ENCODE measurements at places on chromosomes 7 and 10.

DNA sequence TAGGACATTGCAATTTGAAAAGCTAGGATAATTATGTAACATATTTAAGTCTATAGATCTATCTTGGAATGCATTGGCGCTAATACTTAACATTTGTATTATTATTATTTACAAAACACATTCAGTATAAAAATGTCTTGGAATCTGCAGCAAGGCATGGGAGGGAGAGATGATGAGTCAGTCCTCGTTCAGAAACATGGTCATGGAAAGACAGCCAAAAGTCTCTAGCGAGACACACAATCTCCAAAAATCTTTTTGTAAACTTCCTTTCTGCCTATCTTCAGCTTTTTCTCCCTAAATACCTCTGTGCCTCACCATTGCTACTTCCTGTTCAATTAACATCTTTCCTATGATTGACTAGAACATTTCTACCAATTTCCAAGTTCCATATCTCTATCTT is 188.4 kb upstream of the CACNA2D1 start:
- no peak for DNase-seq

DNA sequence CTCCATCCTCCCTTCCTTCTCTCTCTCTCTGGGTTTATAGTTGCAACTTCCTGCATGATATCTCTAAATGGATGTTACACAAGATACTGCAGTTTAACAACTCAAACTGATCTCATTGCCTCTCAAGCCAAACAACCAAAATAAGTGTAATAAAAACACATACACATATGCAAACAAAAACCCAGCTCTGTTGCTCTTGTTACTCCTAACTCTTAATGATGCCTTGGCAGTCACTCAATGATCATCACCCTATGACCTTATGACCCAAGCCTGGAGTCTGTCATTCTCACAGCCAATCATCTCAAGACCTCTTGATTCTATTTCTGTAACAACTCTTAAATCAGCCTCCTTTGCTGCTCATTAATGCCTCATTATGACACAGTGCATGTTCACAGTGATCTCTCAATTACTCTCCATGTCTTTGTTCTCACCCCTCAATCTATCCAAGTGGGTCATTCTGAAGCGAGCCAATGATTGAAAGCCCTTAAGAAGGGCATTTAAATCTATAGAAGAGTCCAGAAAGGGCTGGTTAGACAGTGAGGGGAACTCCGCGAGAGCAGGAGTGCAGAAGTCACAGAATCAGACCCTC is 210.9 kb downstream of the INHBA start:
- DNase-seq: no peak

- DNase-seq: no peak
Measured at GRCh38 chr10:75679536-75679935, 248.1 kb downstream of the LRMDA start.

DNA sequence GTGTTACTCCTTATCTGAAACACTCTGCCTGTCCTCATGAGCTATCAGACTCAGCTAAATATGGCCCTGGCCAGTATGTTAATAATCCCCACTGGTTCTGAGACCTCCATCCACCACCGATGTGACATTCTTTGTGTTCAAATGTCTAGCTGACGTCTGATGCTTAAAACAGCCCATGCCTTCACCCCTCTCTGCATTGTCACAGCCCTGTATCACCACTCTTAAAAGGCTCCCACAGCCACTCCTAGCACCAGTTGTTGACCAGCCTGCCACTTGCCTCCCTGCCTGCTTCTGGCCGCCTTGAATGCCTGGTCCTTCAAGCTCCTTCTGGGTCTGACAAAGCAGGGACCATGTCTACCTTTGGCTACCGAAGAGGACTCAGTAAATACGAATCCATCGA is at the start of gene LMOD2:
TSS of gene LMOD2 (plus strand) at position 253 of the 400 bp plus-strand sequence. CDS start at position 351, 98 bp downstream.
- DNase-seq: no peak

DNA sequence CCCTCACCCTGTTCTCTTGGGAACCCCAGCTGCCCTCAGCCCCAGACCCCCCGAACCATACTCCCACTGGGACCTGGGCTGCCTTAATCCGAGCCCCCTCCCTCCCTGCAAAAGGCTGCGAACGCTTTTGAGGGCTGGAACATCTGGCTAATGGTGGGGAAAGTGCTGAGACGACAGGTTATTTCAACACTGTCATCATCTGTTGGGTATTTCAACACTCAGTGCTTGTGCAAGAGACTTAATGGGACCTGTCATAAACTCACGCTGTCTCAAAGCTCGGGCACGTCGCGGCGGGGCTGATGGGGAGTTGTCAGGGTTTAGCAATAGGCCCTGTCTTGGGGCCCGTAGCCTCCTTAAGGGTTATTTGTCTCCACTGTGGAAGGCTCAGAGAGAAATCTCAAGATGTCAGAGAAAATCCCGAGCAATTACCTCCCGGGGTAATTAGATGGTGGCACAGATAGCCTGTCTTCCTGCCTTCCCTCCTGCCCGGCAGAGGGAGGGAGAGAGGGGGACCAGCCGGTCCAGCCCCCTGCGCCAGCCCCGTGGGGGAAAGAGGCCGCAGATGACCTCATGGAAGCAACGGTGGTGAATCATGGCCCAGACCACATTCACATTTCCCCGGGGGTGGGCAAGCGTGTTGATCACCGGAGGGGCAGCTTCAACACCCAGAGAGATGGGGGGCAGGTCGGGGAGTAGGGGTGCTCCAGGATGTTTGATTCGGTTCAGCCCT is 88.7 kb upstream of the MYL10 start:
- no peak for DNase-seq

GRCh38 chr10:75941223-75941801 is 509.9 kb downstream of the LRMDA start:
- no peak for DNase-seq

DNA sequence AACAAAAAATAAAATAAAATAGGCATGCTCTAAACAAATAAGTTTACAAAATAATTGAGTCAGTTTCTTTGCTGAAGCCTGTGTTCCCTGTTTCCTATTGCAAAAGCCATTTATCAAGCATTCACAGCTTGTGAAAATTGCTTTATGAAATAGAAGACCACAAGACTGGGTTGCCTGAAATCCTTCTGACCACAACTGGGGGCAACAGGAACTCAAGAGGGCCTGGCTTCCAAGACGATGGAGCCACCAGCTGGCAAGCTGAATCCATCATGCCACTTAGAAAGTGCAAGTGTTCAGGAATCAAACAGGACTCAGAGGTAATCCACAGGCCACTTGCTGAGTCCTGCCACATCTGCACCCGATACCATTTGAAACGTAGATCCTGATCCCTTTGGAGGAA is 752 bp upstream of the ABCA13 start:
- no peak for DNase-seq

DNA sequence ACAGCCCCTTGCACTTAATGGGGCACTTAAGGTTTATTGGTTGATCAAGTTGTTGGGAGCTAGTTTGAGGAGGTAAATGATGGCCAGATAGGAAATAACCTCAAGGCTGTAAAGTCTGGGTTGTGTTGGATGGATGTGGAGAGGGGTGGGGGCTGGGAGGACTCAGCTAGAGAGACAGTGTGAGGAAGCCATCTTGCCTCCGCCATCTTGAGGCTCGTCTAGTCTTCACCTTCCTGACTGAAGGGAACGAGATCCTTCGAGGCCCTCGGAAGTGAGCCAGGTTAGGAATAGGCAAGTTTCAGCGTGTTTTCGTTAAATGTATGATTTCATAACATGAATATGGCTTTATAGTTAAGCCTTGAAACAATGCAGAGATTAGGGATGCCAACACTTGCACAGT is 5.5 kb downstream of the GALNT17 start:
- no peak for DNase-seq

DNA sequence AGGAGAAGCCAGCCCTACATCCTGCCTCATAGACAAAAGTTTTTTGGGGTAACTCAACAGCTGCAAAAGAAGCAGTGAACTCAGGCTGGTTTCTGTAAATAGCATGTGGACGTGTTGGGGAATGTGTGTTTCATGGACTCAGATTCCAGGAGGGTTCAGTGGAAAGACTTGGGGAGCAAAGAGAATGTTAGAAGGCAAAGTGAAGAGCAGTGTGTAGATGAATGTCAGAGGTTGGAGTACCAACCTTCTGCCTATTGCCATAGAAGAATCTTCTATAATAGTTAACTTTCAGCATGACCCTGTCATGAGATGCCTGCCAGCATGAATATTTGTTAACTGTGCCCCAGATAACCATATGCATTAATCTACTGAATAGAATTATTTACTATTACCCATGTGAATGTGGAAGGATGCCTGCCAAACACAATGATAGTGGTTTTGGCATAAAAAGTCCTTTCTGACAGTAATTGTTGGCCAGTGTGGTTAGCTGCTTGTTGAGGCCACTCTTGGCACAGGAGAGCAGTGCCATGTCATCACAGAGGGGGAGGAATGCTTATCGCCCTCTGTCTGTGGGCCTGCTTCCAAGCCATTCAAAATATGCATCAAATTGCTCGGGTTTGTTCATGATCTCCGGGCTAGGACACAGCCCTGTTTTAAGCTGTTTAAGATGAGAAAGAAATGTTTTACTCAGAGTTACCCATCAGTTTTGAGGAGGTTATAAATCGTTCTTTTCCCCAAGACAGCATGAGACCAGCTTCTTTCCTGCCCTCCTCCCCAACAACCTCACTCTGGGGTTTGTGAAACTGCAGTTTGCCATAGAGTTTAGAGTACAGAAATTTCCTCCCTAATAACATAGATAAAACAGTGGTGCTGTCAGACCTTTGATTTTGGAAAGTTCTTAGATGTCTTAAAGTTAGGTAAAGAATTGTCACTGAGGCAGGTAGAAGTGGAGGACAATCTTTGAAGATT is 165.3 kb downstream of the WNT2 start:
- DNase-seq: no peak

DNA sequence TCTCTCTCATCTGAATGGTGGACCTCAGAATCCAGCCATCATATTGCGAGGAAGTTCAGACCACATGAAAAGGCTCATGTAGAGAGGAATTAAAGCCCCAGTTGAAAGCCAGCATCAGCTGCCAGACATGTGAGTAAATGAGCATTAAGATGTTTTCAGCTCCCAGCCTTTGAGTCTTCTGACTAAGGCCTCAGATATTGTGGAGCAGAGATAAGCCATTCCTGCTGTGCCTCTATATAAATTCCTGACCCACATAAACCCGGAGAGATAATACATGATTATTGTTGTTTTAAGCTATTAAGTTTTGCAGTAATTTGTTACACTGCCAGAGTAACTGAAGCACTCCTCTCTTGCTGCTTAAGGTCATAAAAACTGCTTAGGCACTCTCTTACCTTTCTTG is 14.6 kb downstream of the FAM149B1 start:
- no peak for DNase-seq

- DNase-seq: no peak
Measured at GRCh38 chr10:86954681-86955500, 2.5 kb downstream of the MMRN2 start.

- DNase-seq: no peak
Measured at GRCh38 chr10:63094405-63094804, 38.7 kb upstream of the NRBF2 start.

DNA sequence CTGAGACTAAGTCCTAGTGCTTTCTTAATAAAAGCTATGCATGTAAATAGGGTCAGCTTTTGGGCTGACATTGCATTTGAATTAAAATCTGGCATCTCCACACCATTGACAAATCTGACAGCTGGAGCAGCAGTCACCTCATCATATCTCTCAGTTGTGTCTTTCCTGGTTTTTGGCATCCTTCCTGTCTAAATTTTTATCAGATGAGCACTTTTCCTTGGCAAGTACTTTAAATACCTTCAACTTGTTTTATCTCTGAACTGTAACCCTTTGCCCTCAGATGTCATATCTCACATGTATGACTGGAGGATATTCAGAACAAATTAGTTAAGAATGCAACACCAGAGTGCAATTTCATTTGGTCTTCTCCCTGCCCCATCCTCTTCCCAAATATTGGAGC is 1066.2 kb downstream of the LRMDA start:
- no peak for DNase-seq

DNA sequence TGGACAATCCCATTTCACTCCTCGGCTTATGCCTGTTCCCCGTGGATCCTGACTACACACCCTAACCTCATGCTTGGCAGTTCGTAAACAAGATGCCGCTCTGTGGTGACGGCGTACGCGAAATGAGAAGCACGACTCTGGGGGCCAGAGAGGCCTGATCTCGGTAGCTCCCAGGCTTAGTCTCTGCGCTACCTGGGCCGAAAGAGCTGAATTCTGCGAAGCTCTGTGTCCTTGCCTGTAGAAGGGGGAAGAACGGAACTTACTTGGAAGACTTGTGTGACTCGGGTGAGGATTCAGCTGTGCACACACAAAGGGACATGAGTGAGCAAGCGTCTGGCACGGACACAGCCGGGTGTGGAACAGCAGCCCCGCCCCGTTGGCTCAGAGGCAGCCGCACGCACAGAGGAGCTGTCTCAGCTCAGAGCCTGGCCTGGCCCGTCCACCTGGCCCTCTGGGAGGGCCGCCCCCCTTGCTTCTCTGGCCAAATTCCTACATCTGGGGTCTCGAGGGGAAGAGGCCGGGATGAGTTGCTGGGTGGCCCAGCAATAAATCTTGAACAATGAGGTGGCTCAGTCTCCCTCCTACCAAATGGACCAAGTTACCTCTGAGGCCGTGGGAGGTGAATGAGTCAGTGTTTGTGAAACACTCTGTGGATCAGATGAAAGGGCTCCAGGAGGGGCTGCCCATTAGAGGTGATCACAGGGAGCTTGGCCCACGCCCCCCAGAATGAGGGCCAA is 83.8 kb downstream of the PDGFA start:
- DNase-seq: no peak

DNA sequence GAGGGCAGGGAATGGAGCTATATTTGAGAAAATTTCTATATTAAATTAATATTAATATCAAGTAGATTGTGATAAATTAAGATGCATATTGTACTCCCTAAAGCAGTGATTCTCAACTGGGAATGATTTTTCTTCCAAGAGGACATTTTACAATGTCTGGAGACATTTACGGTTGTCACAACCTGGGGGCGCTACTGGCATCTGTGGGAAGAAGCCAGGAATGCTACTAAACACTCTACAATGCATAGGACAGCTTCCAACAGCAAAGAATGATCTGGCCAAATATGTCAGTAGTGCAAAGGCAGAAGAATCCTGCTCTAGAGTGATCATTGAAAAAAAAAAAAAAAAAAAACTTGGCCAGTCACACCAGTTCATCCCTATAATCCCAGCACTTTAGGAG is 100.0 kb downstream of the LSM5 start:
- no peak for DNase-seq

GRCh38 chr10:74092372-74092771 is 58.3 kb downstream of the AP3M1 start:
- no peak for DNase-seq

- DNase-seq: no peak
Measured at GRCh38 chr10:68790476-68790875, 36.9 kb upstream of the STOX1 start.
